ENCODE measurements at places on chromosomes 16 and 17. TPM values are rescaled to one million over a fixed set of nuclear protein-coding genes. Genes with fewer than 3 reads are reported as not detected.

Gene CCDC78
- not detected for total RNA-seq

DNA sequence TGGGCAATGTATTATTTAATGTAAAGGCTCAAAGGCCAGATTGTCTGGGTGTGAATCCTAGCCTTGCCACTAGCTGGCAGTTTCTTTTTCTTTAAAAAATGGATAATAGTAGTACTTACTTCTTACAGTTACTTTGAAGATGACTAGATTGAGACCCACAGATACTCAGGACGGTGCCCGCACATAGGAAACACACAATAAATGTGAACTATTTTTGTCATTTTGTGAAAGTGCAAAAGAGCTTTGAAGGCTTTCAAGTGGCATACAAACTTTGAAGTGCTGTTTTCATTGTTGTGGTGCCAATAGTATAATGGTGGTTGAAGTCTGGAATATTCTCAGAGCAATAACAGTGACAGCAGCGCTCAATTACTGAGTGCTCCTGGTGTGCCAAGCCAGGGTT is 63.6 kb downstream of the OTOA start:
- no peak for DNase-seq

DNA sequence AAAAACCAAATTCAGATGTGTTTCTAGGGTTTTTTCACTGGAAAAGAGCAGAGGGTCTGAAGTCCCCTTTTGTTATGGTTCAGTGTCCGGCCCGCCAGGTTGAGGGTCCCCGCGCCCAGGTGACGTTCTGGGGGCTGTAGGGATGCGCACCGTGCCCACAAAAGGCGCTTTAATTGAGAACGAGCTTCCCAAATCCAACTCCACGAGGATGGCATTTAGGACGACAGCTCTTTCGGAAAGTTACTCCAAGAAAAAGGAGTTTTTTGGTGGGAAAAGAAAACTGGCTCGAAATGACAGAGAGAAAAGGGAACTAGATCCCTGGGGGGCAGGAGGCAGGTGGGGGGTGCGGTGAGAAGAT is 15.9 kb upstream of the ZFHX3 start:
- DNase-seq: no peak

- no peak for DNase-seq
Measured at GRCh38 chr16:50479771-50480170, 68.4 kb upstream of the NKD1 start.

GRCh38 chr16:12724226-12724625 is 79.5 kb downstream of the CPPED1 start:
- no peak for DNase-seq

DNA sequence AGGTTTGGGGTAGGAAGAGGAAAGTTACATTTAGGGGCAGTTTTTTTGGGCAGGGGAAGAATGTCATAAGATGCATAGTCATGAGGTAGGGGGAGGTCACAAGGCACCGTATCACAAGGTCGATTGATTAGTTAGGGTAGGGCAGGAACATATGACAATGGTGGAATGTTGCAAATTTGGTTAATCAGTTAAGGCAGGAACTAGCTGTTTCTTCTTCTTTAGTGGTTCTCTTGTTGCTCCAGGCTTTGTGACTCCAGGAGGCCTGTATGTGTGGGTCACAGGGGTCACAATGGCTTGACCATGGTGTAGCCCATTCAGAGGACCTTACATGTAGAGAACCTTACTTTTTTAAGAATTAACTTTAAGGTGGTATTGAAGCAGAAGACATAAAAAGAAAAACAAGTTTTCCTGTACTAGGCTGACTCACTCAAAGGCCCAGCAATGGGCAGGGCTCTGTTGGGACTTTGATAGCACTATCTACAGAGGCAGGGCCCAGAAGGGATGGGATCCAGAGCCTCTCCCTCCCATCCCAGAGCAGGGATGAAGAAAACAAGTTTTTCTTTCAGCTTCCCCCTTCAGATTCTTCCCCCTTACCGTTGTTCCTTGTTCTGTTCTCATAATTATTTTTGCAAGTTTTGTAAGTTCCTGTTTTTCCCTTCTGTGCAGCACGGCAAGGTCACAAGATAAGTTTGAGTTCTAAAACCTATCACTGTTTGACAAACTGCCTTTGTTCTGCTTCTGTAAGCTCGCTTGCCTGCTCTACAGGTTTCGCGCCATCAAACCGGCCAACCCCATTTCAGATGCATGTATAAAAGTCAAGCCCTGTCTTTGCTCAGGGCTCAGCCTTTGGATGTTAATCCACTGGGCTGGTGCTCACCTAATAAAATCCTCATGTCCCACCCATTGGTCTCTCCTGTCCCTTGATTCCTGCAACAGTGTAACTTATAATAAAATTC is 45.8 kb upstream of the ATF7IP2 start:
- no peak for DNase-seq

GRCh38 chr16:84321932-84322331 is 27.3 kb downstream of the WFDC1 start:
- DNase-seq: no peak

DNA sequence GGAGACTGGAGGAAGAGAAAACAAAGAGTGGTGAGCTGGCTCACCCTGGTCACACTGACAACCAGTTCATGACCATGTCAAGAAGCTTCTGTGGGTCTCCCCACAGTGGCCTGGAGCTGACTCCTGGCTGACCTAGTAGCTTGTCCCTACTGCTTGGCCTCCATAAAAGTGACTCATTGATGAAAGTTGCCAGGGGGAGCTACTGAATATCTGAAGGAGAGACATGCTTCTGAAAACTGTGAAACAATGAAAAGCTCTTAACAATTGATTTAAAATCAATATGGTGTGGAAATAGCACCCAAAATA is 22.0 kb downstream of the SMPD3 start:
- no peak for DNase-seq

GRCh38 chr16:75679366-75679765 is 2.6 kb upstream of the CPHXL2 start:
- no peak for DNase-seq

GRCh38 chr17:59853168-59853918 is 39.4 kb downstream of the TUBD1 start:
- no peak for DNase-seq

DNA sequence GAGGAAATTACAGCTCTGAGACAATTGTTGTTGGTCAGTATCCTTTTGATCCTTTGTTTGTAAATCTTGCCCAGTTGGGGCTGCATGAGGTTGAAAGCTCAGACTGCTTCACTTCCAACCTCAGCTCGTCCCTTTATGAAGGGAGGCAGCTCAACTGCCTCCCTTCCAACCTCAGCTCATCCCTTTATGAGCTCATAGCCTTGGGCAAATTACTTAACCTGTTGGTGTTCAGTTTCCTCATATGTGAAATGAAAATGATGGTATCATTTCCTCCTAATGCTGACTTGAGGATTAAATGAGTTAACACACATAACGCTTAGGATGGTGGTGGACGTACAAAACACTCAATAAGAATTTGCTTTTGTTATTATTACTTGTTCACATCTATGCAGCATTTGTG is 265.1 kb downstream of the CDH13 start:
- no peak for DNase-seq

- DNase-seq: no peak
Measured at GRCh38 chr16:50445621-50446555, 77.1 kb upstream of the BRD7 start.

- DNase-seq: no peak
Measured at GRCh38 chr16:77761204-77761603, 27.2 kb upstream of the VAT1L start.

DNA sequence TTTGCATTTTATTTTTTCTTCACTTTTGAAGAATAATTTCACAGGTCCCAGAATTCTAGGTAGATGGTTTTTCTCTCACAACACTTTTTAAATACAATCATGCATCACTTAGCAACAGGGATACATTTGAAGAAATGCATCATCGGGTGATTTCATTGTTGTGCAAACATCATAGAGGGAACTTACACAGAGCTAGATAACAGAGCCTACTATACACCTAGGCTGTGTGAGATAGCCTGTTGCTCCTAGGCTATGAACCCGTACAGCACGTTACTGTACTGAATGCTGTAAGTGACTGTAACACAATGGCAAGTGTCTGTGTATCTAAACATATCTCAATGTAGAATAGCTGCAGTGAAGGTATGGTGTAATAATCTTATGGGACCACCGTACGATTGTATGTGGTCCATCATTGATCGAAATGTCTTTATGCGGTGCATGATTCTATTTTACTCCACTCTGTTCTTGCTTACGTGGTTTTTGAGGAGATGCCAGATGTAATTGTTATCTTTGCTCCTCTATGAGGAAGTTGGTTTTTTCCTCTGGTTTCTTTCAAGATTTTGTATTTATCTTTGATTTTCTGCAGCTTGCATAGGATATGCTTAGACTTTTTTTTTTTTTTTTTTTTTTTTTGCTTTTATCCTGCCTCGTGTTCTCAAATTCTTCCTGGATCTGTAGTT is 35.5 kb upstream of the TMEM92 start:
- no peak for DNase-seq

DNA sequence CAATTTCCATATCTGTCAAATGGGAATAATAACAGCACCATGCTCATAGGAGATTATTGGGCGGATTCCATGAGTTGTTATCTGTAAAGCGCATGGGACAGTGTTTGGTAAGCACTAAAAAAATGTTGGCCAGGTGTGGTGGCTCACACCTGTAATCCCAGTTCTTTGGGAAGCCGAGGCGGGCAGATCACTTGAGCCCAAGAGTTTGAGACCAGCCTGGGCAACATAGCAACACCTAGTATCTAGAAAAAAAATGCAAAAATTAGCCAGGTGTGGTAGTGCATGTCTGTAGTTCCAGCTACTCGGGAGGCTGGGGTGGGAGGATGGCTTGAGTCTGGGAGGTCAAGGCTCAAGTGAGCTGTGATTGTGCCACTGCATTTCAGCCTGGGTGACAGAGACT is 66.8 kb upstream of the NFAT5 start:
- no peak for DNase-seq

All from psoas muscle (tissue), 8 donors.